Stimulated activated naive CD4-positive, alpha-beta T cell (primary cell): ENCODE measurements at places on chromosomes 12 and 14.
A peak's percentile ranks its signal among the peaks of the same experiment; 100 is the strongest.

DNA sequence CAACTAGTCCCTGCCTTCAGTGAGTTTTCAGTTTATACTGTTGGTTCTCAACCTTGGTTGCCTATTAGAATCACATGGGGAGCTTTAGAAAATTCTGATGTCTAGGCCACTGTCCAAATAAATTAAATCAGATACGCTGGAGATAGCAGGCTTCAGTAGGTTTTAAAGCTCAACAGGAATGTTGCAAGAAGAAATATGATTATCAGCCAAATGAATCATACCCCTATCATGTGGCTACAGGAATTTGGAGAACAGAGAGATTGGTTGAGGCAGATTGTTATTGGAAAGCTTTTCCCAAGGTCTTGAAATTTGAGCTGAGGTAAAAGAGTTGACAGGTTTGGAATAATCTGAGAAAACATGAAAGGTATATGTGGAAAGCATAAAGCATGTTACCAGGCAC, 125.3 kb downstream of the WIF1 start:
- no peak for DNase-seq

- DNase-seq, result no peak
Observed at GRCh38 chr14:75720842-75721498, 59.9 kb downstream of the TTLL5 start.

DNA sequence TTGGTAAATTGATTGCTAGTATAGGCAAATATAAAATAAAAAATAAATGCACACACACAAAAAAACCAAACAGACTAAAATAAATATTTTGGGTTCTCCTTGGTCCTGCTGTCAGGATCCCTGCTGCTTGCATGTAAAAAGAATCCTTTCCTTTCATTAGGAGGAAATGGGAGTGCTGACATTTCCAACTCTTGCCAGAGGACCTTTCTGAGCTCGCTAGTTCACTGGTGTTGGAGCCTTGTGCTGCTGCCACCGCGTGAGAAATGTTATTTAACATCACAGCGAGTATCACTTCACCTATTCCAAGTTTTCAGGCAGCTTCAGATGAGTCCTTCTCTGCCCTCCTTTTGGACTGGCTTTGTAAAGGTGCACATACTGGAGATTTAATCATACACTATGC, 358.9 kb downstream of the NPAS3 start:
- DNase-seq, result no peak

DNA sequence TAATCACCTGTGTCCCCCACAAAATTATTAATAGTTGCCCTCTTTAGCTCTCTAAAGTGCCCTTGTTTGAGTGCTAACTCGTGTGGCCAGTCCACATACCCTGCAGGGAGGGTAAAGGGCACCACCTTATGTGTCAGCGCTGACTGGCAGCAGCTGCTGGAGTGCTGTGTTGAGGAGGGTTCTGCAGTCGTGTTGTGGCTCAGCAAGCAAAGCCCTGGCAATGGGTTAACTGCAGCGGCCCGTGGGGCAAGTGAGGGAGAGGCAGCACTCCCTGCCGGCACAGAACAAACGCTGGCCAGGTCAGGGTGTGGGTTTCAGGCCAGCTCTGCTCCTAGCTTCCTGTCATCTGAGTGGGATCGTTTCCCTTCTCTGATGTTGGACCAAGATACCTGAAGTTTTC, 369.8 kb downstream of the CACNA1C start:
- DNase-seq, result no peak

- no peak for DNase-seq
Observed at GRCh38 chr14:90288651-90289355, 32.5 kb downstream of the PSMC1 start.

- no peak for DNase-seq
Observed at GRCh38 chr14:37252434-37252833, 54.7 kb downstream of the MIPOL1 start.

GRCh38 chr14:104876251-104876699, 11.2 kb downstream of the CEP170B start:
- peak; percentile 24 for DNase-seq

- DNase-seq, result no peak
Observed at GRCh38 chr14:54944737-54945391, 42.2 kb upstream of the GCH1 start.

GRCh38 chr14:23696701-23697239, 60.6 kb downstream of the DHRS2 start:
- DNase-seq, result no peak

DNA sequence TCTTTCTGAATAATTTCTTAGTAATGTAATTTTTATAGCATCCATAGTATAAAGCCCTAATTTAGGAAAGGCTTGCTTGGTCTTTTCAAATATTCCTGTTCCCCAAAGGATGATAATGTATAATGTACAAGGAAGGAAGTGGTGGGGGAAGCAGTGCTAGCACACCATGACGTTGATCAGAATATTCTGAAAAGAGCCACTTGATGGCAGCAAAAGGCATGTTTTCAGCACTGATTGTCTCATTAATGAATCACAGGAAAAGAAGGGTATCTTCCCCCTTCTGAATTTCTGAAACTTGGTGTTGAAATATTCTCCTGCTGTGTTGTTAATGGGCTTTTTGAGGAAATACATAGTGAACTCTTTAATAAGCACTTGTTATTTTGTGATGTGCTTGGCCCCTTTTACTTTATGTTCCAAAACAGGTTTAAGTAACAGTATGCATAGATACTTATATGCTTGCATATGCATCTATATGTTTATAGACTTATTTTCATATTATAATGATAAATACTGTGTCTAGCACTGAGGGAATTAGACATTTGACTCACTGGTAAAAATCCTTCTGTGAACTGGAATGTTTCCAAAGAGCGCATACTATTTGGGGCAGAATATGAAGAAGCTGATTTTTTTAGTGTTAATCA, 122.0 kb downstream of the TMEM117 start:
- DNase-seq, result peak; percentile 15

DNA sequence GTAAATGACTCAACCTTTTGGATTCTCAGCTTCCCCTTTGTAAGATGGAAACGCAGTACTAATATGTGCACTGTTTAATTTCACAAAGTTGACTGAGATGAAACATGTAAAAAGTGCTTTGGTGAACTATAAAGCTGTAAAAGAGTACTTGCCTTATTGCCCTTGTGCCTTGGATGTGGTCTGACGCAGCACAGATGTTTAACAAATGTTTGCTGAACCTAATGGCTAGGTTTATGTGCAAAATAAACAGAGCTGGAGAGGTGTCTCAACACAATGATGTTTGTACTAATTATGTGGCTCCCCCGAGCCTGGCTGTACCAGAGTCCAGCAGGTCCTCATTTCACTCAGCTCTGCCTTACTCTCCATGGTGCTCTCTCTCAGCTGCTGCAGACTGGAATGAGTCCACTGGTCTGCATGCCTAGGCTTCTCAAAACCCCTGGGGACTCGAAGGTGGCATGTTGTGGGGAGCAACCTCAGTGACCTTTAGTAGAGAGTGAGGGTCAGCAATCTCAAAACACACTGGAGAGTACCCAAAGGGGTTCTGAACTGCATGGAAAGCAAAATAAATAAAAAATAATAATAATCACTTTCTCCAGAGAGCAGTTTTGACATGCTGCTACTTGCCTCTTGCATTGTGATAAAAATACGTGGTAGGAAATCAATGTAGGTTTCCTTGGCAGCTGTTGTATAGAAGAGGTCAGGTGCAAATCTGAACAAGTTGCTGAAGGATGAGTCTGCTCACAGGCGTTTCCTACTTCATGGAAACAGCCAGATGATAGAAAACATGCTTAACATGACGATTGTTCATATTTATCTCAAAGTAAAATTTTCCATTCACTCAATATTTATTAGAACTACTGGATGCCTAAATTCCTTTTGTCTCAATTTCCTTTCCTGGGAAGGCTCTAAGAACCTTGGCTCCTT, 8.5 kb upstream of the AMIGO2 start:
- DNase-seq, result no peak

- no peak for DNase-seq
Observed at GRCh38 chr14:27605282-27605681, 1007.4 kb upstream of the NOVA1 start.

DNA sequence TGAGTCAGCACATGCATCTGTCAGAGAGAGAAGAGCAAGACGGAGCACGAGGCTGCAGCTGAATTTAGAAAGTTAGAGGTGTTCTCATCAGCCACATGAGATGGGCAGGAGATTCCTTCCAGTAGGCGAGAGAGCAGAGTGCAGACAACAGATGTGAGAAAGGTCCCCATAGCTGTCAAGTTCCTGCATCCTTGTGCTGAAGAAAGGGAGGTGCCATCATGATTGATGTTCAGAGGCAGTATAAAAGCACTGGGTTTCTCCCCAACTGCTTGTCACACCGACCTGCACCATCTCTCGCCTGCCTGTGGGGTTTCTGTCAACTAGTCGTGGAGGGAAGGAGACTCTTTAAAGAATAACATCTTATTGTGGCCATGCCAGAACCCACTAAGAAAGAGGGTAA, at the start of gene MYBPC1:
Gene MYBPC1 (plus strand): TSS at position 272 of the 400 bp plus-strand sequence. CDS start 100 bp downstream, at position 372.
- DNase-seq, result no peak

DNA sequence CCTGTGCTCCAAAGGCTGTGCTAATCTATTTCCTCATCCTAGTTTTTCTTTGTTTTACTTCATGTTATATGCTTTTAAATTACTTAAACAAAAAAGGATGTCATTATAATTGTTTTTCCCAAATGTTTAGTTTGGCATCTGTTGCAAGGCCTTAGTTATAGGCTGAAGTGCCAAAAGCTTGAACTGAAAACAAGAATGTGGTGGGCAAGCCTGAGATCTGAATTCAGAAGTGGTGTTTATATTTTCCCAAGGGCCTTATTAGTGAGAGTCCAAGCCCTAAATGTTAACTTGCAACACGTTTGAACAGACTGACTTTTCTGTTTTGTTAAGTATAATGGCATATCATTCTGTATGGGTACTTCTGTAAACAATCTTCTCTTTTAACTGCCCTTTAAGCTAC, 326.8 kb downstream of the CCDC91 start:
- no peak for DNase-seq

GRCh38 chr14:85483037-85483436, 46.9 kb upstream of the FLRT2 start:
- DNase-seq, result no peak

GRCh38 chr12:9123781-9124382, 8.2 kb upstream of the A2M start:
- no peak for DNase-seq

DNA sequence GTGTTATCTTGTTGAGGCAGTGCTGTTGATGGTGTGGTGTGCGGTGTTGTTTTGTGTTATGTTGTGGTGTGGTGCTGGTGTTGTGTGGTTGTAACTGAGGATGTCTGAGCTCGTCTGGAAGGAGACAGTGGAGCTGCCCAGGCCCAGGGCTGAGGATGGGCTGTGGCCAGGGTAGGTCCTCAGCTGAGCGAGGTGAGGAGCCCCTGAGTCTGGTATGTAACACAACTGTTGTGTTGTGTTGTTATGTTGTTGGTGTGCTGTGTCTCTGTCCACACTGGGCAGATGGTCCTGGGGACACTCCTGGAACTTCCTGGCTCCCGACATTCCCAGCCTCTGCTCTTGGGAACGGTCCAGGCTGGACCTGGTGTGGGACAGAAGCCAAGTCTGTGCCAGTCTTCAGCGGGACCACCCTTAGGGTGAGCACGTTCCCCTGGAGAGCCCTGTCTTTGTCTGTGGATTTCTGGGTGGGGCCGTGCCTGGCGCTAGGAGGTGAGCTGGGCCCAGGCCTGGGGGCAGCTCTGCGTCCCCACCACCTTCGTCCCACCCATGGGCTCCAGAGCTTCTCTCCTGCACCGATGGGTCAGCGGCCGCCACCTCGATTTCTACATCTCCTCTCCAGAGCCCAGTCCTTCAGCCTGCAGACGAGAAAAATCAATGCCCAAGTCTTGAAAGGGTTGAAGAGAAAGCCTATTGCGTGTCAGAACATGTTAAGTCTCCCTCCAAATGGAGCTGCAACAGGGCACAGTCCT, 27.4 kb upstream of the SFSWAP start:
- no peak for DNase-seq

DNA sequence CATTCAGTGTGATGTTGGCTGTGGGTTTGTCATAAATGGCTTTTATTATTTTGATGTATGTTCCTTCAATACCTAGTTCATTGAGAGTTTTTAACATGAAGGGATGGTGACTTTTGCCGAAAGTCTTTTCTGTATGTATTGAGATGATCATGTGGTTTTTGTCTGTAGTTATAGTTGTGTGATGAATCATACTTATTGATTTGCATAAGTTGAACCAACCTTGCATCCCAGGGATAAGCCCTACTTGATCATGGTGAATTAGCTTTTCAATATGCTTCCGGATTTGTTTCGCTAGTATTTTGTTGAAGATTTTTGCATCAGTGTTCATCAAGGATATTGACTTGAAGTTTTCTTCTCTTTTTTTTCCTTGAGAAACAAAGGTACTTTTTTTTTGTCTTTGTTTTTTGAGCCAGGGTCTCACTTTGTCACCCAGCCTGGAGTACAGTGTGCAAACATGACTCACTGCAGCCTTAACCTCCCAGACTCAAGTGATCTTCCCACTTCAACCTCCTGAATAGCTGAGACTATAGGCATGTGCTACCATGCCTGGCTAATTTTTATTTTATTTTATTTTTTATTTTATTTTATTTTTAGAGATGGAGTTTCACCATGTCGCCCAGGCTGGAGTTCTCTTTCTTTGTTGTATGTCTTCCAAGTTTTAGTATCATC, 121.3 kb downstream of the FUT8 start:
- DNase-seq, result no peak

DNA sequence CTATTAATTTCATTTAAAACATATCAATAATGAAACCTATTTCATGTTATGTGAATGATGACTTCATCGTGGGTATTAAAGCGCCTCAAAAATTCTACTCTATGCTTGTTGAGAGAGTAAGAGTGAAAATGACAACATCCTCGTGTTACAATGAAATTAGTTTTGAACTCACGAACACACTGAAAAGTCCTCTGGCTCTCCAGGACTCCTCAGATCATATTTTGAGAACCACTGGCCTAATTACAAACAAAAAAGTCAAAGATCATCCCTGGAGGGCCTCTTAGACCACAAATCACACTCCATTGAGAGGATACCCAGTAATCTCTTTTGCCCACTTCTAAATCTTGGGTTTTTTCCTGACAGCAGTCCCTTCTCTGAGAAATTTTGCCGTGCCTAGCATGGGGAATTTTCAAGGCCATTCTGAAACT, 19.1 kb downstream of the DAAM1 start:
- no peak for DNase-seq

- no peak for DNase-seq
Observed at GRCh38 chr14:96925422-96925821, 128.2 kb downstream of the VRK1 start.

DNA sequence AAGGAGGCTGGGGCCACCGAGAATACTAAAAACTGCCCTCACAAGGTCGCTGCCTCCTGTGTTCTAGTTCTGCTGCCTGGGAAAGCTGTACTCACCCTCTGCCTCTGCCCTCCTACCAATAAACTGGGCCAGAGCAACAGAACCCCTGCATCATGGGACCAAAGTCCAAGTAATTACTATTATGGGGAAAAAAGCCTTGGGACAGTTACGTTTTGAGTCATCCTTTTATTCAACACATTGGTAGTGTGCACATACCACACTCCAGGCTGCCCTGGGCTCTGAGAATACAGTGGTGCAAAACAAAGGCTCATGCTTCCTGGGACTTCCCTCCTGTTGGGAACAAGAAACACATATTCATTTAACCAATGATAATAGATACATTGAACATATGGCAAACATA, 49.0 kb downstream of the CACNA1C start:
- DNase-seq, result no peak

- peak; percentile 68 for DNase-seq
Observed at GRCh38 chr12:110590806-110591326, 7.7 kb upstream of the PPTC7 start.
